ENCODE measurements at places on chromosomes 11 and 22. TPM values are rescaled to one million over a fixed set of nuclear protein-coding genes. Genes with fewer than 3 reads are reported as not detected.

The C11orf86 gene
- not detected for total RNA-seq

The SPDYC gene
- total RNA-seq: not detected

The PGGHG gene
- total RNA-seq: 14.6 TPM

The SAA1 gene
- total RNA-seq: not detected

The TCN1 gene
- not detected for total RNA-seq

The MB gene
- total RNA-seq: not detected

The SCGB1D2 gene
- total RNA-seq: not detected

The RIMBP3C gene
- 0.13 TPM for total RNA-seq

The OR52N4 gene
- total RNA-seq: not detected

The TMEM191C gene
- 0.98 TPM for total RNA-seq

Data from mesangial cell (primary cell).